ENCODE measurements at places on chromosomes 2 and 18.
A peak's percentile ranks its signal among the peaks of the same experiment; 100 is the strongest.

- DNase-seq, result no peak
Observed at GRCh38 chr2:55733335-55733734, 39.7 kb upstream of the PNPT1 start.

GRCh38 chr2:20530520-20530919, 83.6 kb downstream of the RHOB start:
- no peak for DNase-seq

GRCh38 chr2:227674485-227674884, 7.9 kb downstream of the SCYGR5 start:
- no peak for DNase-seq

DNA sequence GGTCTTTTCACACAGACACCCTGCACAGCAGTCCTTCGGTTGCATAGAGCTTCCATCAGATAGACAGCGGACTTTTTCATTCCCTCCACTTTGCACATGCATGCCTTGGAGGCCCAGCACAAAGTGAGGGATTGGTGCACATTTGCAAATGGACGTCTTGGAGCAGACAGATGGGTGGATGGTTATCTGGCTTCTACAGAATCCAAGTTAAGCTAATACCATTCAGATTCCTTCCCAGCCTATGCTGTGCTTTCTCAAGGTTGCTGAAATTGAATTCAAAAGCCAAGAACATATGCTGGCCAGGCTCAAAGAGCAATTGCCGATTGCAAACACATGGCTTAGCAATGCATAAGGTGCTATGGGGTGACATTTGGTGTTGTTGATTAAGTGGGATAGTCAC, 186.4 kb downstream of the VAPA start:
- no peak for DNase-seq

DNA sequence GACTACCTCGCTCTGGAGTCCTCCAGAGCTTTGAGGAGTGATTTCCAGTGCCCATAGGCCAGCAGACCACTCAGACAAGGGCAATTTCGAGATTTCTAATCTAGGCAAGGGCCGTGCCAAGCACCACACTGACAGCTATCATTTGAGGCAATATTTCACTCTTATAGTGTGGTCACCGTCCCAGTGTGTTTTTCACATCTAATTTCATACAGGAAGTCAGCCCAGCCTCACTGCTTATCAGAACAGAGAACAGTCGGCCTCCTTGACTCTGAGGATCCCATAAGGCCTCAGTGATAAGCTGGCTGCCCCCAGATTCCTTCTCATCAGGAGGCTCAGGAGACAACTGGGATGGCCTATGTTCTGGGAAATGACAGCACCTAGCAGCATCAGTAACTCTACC, 581 bp downstream of the CAPN14 start:
- DNase-seq, result no peak

DNA sequence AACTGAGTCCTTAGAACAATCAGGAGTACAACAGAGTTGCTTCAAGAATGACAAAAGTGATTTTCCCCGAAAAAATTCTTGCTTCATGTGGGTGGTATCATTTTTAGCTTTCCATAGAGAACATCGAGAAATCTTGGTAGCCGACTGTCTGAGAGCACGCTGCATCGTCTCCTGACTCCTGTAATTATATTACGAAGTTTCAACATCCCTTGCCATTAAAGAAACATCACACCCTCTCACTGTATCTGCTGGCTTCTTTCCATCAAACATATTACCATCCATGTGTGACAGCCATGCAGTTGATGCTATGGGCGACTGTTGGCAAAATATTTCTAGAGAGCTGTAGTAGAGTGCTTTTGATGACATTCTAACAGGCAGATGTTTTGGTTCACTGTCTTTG, 311.2 kb downstream of the CMPK2 start:
- DNase-seq, result no peak

DNA sequence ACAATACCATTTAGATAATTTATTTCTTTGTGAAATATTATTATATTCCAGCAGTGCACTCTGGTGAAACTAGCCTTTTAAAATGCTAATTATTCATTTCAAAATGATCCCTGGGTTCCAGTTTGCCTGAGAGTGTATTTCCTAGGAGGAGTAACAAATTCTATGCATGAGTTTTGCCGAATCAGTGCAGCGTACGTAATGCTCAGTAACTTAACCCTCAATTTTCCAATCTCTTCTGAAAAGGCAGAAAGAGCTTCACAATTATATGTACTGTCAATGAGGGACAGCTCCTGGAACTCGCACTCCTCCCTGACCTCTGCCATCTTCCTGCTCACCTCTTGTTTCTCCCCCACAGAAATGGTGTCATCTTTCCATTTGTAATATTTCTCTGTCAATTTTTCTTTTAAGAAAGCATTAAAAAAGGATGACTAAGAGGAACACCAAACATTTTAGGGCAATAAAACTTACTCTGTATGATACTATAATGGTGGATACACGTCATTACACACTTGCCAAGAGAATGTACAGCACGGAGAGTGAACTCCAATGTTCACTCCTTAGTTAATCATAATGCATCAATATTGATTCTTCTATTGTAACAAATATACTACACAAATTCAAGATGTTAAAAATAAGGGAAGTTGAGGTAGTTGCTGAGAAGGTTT, 25.7 kb upstream of the XIRP2 start:
- DNase-seq, result no peak

DNA sequence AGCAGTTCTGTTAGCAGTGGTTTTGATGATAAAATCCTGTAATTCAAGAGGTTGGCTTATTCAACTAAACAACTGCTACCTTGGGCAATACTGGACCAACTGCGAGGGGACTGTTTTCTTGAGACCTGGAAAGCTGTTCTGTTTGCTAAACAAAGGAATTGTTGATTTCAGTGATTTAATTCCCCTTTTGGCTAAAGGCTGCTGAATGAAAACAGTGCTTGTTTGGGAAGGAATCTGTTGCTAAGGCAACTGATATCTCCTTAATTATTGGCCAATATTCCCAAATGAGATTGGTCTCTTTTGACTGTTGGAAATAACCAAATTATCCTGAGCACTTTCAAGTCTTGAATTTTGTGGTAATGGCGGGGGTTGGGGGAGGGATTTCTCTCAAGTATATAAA, 136.8 kb downstream of the CAMKMT start:
- no peak for DNase-seq

DNA sequence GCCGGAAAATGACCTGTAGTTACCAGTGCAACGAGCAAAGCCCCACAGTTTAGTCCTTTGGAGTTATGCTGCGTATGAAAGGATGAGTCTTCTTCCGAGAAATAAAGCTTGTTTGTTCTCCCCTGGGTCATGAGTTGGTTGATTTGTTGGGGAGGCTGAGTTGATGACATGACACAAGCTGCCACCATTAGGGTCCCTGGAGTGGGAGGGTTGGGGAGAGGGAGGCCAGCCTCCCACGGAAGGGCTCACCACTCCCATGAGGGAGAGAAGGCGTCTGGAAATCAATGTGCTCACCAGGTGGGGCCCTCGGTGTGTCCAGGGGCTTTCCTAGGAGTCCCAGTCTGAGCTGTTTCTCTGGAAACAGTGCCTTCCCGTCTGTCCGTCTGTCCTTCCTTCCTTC, 7.4 kb upstream of the DGKD start:
- DNase-seq, result no peak

- peak; percentile 14 for DNase-seq
Observed at GRCh38 chr2:48397846-48398245, 132.1 kb upstream of the STON1 start.

DNA sequence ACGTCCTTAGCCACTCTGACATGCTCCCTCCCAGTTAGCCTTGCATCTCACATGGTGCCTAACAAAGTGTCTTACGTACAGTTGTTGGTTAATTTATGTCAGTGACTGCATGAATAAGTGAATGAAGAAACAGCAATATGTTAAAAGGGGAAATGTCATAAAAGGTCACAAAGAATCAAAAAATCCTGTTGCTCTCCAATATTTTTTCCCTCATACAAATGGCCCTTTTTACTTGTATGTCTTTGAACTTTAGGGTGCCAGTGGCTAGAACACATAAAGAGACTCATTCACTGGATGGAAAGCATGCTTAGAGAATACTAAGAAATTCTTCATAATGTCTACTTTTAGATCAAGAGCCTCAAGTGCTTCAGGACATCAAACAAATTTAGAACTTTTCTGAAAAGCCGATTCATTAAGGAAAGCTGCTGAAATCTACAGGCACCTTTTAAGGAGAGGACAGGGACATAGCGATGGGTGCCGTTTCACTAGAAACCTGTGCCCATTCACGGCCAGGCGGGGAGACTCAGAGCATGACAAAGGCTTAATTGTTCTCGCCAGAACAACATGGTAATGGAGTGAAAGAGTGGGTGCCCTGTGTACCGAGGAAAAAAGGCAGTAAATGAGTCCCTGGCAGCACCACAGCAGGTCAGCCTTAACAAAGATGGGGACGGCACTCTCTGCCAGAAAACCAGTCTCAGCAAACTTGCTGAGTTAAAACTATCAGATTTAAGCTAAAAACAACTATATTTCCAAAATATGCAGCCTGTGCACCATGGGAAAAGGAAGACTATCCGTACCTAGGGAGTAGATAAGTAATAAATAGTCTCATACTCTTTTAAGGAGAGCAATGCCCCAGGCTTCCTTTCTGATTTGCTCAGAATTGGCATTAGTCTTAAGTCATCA, 71.6 kb upstream of the SPTBN1 start:
- DNase-seq, result peak; percentile 88

DNA sequence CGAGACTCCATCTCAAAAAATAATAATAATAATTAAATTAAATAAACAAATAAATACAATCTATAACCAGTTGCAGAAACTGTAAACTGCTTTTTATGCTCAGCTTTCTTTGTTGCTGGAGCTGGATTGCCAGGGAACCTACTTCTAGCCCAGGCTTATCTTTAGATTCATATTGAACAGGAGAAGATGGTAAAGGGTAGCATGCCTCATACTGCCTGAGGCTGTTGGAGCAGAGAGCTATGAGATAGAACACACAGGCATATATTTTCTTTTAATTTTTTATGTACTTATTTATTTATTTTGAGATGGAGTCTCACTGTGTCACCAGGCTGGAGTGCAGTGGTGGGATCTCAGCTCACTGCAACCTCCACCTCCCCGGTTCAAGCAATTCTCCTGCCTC, 28.7 kb upstream of the EML4 start:
- DNase-seq, result no peak

GRCh38 chr18:12478269-12479047, 70.7 kb downstream of the PRELID3A start:
- no peak for DNase-seq

DNA sequence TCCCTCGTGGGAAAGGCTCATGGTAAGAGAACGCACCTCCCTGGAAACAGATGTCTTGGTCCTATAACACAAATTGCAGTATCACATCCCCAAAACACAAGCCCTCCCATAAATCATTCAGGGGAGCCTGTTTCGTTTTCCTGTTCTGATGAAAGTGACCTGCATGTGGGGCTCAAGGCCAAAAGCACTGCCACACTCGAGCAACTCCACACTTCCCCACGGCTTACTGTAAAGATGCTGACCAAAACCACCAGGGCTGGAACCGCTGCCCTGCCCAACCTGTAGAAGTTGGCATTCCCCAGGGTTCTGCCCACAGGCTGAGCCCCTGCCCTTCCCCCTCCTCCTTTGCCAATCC, 139.7 kb downstream of the BCL11A start:
- DNase-seq, result no peak

- DNase-seq, result no peak
Observed at GRCh38 chr2:58701688-58702301, 460.7 kb upstream of the FANCL start.

DNA sequence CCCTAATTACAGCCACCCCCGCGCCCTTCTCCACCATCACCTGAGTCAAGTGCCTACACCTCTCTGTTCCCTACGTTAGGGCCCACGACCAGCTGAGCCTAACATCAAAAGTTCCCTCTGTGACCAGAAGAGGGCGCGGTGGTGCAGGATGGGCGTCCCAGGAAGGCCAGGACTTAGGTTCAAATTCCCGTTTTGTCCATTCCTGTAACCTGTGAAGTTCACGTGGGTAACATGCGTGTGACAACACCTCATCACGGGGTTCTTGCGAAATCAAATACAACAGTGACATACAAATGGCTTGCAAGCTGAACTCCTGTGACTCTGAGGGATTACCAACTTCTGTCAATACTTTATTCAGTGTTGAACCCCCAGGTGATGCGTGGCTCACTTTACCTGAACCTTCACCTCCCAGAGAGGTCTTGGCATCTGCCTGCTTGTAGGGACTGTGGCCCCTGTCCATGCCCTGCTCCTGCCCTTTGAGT, 207.9 kb downstream of the ARL4C start:
- DNase-seq, result peak; percentile 6

GRCh38 chr2:128805918-128806317, 487.2 kb upstream of the HS6ST1 start:
- no peak for DNase-seq

DNA sequence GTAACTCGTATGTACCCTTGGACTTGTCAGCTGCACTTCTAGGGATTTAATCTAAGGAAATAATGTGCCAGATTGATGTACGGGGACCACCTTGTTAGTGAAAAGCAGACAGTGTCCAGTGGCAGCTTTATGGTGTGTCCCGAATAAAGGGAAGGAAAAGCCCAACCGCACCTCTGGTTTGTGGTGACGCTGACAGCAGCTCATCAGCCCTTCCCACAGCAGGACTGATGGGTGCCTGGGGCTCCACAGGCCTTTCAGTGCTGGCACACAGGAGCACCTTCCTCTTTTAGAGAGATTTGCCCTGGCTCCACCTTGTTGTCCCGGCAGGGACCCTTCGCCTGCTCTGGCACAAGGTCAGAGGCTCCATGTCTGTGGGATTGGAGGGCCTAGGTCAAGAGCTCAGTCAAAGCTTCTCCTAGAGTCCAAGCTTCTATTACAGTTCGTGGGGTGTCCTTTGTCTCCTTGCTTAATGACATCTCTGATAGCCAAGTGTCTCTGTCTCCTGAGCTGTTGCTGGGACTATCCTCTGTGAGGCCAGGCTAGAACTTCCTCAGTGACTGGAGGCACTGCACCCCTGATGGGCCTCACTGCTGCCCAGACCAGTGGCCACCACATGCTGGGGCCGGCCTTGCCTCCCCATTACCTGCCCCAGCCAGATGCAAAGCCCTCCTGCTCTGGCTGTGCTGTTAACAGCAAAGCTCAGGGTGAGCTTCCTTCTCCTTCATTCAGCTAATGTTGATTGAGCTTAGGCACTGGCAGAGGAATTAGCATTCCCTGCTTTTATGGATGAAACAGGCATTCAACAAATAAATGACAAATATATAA, 33.0 kb upstream of the SCLY start:
- DNase-seq, result no peak

- DNase-seq, result no peak
Observed at GRCh38 chr2:151790689-151791088, 37.5 kb downstream of the ARL5A start.

DNA sequence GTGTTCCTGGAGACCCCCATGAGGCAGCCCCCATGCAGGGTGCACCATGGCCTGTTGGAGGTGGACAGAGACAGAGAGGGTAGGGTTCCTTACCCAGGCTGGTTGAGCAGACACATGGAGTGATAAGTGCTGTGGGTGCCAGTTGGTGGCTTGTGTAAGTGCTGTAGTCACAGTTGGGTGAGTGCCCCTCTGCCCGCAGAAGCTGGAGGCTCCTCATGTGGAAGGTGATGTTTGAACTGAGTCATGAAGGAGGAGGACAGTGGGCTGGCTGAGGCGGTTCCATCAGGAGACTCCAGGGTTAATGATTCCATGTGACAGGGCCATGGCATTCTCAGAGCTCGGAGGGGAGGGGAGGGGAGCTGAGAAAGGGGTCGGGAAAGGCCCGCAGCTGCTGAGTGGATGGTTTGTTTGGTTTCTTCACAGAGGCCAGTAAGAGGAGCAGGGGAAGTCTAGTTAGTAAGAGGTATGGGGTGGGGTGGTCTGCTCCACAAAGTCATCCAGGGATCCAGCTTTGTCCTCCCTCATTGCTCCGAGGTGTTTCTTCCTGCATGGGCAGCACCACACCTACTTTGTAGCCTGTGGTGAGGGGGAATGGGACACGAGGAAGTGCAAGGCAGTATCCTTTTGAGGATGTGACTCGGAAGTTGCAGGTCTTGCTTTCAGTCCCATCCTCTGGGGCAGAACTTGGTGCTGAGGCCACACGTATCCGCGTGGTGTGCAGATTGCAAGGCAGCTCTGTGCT, 13.6 kb downstream of the IMPA2 start:
- no peak for DNase-seq

All from hippocampal formation (tissue), 2 donors.